ENCODE measurements at places on chromosomes 16 and 17.

GRCh38 chr17:75321506-75321905, 32.3 kb upstream of the SLC25A19 start:
- no peak for DNase-seq

- no peak for DNase-seq
Observed at GRCh38 chr17:50192144-50192617, 9.2 kb downstream of the COL1A1 start.

GRCh38 chr17:81854974-81855774, 5.2 kb downstream of the P4HB start:
- no peak for DNase-seq

- DNase-seq, result peak; percentile 78
Observed at GRCh38 chr17:64418506-64419339, 28.1 kb upstream of the PECAM1 start.

DNA sequence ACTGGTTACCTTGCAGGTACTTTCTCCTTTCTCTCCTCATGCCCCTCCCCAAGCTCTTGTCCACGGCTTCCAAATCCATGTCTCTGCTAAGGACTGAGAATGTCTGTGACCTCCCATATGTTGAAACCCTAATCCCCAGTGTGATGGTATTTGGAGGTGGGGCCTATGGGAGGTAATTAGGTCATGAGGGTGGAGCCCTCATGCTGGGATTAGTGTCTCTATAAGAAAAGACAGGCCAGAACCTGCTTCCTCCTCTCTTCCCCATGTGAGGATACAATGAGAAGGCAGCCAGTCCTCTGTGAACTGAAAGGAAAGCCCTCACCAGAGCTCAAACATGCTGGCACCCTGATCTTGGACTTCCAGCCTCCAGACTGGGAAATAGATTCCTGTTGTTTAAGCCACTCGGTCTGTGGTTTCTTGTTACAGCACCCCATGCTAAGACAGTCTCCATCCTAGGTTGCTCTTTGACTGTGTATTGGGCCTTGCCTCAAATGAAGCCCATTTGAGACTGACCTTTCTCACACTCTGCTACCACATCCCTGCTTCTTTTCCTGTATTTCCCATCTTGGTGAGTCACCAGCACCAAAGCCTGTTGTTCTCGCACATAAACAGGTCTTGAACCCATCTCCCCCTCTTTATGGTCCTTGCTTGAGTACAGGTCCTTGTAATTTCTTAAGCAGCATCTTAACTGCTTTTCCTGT, 135.0 kb downstream of the CDK5R1 start:
- DNase-seq, result no peak

DNA sequence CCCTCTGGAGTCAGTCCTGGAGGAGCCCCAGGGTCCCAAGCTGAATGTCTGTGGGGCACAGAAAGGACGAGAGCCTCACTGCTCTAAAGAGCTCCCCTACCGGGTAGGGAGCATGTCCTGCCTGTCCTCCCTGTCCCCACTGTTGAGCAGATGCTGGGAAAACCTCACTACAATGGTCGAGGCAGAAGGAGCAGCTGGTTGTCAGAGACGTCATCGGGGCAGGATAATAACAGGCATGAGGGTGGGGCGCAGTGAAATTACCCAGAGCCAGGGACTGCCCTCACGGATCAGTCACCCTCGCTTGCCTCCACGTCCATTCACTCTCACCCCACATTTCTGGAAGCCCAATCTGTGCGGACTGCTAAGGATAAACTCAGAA, 538 bp downstream of the TM4SF5 start:
- no peak for DNase-seq

- DNase-seq, result no peak
Observed at GRCh38 chr17:44465276-44465675, 37.9 kb downstream of the GPATCH8 start.

Data from HFFc6 (cell line).